ENCODE measurements at places on chromosomes 3 and 15.

DNA sequence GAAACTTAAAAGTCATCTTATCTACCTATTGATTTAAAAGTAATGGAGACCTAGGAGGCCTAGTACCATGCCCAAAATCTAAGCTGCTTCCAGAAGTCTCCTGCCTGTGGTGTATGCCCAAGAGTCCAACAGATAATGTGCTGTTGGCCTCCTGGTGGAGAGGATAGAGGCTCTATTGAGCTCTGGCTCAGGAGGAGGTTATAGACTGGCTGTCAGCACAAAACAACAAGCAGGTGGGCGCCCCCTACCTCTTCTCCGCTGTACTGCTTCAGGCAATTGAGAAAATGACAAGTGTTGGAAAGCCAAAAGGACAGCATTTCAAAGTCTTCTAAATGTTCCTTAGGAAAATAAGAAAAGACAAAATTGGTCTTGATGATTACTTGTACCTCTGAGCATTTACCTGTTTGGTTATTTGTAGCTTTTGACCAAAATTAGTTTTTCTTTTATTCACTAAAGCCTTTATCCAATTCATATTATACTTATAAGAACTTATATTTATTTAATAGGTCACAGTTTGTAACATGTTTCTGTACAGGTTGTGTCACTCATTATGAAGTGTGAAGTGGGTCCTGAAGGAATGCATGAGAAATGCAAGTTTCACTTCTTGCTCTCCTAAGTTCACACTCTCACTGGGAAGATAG lies 17.2 kb upstream of the GNB5 start:
- peak; percentile 49 for DNase-seq

GRCh38 chr3:171371354-171371753 lies 88.9 kb downstream of the TNIK start:
- DNase-seq, result no peak

DNA sequence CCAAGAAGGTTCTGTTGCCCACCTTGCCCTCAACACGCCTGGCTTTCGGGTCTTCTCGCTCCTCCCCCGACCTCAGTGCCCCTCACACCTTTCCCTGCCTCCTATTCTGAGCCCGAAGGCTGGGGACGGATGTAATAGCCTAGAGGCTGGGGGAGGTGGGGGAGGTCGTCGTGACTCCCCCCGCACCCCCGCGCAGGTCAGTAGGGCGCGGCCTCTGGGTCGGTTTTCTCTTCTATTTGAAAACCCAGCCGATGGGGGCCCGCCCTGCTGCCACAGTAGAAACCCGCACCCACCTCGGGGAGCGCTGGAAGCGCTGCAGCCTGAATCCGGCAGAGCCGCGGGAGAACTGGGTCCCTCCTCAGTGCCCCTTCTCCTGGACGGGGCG lies 1.0 kb upstream of the RBPMS2 start:
- DNase-seq, result peak; percentile 46

- DNase-seq, result no peak
These were observed 16.0 kb upstream of the SCAP start for GRCh38 chr3:47491777-47492176.

DNA sequence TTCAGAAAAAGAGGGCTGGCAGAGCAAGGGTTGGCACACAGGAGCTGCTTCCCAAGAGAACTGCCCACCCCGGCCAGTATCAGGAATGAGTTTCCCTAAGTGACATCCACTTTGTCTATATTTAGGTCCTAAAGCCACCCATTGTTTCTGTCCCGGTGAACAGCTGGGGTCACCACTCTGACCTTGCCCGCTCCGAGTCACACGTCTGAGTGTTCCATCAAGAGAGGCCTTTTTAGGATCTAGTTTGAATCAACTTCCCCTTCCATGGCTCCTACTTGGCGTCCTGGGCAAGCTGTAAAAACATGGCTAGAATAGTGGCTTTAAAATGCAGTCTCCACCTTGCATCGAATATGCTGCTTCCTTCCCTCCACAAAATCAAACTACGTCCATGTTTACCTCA lies 109.6 kb upstream of the ARHGEF3 start:
- no peak for DNase-seq
